Activated naive CD4-positive, alpha-beta T cell treated with anti-CD3 and anti-CD28 coated beads for 36 hours (primary cell): ENCODE measurements at places on chromosomes 11 and 22. TPM values are rescaled to one million over a fixed set of nuclear protein-coding genes. Genes with fewer than 3 reads are reported as not detected.
A peak's percentile ranks its signal among the peaks of the same experiment; 100 is the strongest.

DNA sequence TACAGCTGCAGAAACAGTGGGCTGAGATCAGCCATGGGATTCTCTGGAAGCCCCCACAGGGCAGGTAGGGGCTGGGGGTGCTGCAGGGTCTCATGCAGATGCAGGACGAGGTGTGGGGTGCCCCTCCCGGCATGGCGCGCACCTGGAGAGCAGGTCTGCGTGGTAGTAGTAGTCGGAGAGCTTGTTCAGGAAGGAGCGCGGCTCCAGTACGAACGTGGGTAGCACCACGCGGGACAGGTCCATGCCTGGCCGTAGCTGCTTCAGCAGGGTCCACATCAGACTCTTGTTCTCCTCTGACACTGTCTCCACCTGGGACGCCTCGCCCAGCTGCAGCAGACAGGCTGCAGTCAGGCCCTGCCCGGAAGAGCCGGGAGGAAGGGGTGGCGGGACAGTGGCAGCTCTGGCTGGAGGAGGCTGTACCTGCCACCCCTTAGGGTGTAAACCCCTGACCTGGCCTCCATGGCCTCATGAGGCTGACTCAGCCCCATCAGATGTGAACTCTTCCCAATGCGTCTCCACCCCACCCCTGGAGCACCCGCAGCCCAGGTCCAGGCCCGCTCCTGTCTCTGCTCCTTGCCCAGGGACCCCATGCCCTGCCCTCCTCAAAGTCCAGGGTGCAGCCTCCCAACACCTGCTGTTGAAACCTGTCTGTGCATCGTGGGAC lies 47.0 kb upstream of the CARS1 start:
- no peak for DNase-seq

DNA sequence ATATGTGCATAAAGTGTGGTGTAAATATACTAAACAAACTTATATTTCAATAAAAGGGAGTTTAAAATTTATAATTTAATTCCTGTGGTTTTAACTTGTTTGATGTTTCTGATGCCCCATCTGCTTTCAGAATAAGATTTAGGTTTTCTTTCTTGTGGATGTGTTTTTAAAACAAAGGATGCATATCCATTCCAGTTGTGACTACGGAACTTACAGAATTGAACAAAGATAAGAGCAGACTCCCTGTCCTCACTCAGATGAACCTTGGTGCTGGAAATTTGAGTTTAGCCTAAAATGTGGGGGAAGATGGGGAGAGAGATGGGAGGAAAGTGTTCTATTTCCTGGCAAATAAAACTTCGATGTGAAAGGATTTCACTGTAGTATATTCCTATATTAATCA lies 2.5 kb downstream of the FJX1 start:
- no peak for DNase-seq

DNA sequence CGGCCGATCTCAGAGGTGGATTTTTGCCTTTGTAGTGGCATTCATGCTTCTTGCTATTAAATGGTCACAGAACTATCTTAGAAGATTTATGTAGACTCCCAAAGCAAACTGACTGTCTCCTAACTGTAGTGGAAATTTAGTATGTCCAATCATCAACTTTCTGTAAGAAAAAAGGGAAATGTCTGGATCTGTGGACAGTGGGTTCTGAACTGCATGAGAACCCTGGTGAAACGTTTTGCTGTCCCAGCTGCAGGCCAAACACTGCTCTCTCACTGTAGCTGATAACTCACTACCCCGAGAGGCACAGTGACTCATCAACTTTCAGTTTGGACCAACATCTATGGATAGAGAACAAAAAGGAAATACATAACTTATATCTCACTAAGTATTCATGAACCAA lies 387.1 kb downstream of the SOX6 start:
- no peak for DNase-seq

OR8H1 gene
- not detected for total RNA-seq

DNA sequence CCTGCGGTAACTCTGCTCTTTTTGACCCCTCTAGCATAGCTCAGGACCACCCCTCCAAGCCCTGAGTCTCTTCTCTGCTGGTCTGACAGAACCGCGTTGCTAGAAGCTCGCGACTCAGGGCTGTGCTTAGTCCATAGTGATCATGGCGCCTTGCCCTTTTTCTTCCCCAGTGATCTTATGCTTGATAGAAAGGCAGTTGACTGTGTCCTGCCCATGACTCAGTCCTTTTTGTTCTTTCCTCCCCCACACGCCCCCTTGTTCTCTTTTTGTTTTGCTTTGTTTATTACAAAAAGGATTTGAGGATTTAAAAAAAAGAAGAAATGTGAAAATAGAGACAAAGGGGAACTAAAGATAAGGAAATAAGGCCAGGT lies 17.5 kb downstream of the IL17RA start:
- DNase-seq: no peak

- DNase-seq: no peak
These were observed 85.7 kb downstream of the IGLL5 start for GRCh38 chr22:22973336-22973735.

DNA sequence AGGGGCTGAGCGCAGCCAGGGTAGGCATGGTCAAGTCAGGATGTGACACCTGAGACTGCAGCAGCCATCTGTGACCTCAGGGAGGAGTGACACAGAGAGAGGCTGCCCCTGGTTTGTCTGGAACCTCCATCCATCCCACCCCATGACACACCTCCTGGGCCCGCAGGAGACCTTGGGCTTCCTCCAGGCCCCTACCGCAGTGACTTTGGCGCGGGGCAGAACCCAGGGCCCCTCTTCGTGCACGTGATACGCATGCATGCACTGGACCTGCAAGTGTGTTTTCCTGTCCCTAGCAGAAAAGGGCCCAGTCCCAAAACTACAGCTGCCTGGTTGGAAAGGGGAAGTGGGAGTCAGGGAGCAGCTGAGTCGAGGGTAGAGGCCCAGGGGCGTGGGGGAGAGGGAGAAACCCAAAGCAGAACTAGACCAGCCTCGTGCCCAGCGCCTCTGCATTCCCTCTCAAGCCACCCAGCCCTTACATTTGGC lies 7.9 kb upstream of the CYTH4 start:
- DNase-seq: no peak

- DNase-seq: no peak
These were observed 42.4 kb upstream of the WEE1 start for GRCh38 chr11:9530901-9531625.

BIRC3 gene
- 105 TPM for total RNA-seq

DNA sequence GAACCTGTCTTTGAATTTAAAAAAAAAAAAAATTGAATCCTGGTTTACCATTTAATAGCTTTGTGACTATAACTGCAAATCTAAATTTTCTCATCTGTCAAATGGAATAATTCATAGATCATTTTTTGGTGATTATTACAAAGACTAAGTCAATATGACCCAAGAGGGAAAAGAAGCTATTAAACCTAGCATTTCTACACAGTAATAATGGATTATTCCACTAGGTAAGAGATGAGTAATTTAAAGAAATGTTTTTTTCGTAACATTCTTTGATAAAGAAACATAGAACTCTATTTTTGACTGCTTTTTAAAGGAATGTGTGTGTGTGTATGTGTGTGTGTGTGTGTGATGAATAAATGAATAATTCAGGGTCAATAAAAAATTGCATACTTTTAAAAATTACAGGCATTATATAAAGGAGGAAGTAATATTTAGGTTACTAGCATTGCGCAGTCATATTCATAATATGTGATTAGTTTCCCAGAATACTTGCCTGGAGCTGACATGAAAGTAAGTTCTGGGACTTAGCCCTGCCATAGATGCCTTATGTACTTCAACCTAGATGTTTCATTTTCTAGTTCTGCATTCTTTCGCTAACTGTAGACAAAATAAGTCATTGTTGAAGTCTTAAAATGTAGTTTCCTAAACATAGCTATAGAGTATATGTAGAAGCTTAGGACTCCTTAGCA lies 72.9 kb downstream of the TMEM135 start:
- no peak for DNase-seq

CALCA gene
- total RNA-seq: not detected

DNA sequence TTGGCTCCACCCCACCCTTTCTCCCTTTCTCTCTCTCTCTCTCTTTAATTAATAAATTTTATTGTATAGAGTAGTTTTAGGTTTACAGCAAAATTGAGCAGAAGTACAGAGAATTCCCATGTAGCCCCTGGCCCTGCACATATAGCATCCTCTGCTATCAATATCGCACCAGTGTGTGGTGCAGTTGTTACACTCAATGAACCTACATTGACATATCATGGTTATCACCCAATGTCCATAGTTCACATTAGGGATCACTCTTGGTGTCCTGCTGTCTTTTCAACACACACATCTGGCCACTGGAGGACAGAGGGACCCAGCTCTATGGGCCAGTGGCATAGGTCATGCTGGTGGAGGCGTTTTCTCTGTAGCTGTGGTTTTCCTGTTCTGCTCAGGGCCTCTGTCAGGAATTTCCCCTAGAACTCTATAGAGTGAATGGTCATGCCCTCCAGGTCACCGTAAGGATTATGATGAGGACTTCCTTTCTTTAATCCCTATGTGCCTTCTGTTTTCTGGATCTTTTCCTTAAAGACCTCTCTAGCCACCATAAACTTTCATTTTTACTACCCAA lies 98.2 kb upstream of the NAV2 start:
- DNase-seq: no peak

GRCh38 chr11:76339221-76339620 lies 41.7 kb downstream of the THAP12 start:
- DNase-seq: no peak

- DNase-seq: no peak
These were observed 385.5 kb upstream of the SYN3 start for GRCh38 chr22:33443683-33444082.

DNA sequence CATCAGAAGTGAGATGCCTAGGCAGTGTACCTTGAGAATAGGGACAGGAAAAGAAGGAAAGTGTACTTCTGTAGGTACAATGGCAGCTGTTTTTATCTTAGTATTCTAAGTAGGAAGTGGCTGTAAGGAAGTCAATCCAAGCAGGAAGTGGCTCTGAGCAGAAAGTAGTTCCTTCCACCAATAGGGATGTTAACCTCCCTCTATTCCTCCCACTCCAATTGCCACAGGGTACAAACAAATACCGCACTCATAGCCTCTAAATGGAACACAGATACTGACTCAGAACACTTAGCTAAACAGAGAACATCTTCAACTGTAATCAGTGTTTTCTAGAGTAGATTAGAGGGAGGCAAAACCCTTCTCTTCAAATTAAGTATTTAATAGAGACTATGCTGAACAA lies 10.6 kb downstream of the LRRC55 start:
- DNase-seq: no peak

- DNase-seq: no peak
These were observed 41.8 kb upstream of the DLAT start for GRCh38 chr11:111983187-111983986.

DNA sequence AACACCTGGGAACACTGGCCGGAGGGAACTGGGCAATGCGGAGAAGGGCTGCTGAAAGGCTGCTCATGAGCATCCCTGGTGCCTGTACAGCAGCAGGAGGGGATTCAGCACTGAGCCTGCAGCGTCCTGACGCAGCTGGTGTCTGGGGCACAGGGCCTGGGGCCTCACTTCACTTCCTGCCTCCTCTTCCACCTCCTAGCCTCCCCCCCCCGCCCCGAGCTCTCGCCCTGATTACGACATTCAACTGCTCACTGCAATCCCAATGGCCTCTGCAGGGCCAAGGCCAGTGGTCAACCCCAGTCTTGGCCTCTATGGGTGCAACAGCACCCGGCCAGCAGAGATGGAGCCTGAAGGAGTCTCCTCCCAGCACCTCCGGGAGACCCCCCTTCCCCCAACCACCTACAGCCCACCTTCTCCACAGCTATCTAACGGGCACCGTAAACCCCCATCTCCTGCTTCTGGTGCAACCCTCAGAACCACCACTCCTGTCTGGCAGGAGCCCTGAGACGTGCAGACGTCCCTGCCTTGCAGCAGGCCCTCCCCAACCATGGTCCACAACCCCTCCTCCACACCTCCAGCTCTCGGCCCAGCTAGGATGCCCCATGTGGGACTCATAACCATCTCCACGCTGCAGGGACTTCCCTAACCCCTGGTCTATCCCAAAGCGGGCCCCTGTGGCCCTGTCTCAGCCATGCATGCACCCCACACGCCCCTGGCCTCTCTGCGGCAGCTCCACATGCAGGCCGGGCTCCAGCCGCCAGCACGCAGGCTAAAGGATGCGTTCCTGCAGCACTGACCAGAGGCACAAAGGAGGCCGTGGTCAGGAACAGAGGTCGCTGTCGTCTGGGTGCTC lies 38.2 kb downstream of the BRD1 start:
- peak; percentile 67 for DNase-seq

RIMBP3B gene
- 0.24 TPM for total RNA-seq

BRSK2 gene
- 0.44 TPM for total RNA-seq

GRCh38 chr11:46436113-46436512 lies 44.5 kb upstream of the CHRM4 start:
- DNase-seq: no peak

DNA sequence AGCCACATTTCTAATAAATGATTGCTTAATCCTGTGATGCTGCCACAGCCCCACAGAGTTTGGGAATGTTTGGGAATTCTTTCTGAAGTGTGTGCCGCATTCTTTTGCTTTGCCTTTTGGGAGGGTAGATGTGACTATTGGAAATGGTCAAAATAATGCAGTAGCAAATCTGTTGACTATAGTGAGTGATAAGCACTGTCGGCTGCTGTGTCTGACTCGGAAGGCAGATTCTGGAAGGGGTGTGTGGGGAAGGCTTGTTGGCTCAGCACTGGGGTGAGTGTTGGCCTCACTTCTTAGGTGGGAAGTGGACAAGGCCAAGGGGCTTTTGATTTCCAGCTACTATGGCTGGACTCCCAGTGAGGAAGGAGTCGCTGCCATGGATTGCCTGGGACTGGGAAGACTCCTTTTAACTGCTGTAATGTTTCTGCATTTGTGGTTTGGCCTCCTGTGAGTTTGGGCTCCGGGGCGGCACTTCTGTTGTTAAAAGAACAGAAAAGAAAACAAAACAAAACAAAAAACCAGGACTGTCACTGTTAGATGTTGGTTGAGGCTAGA lies 20.1 kb downstream of the ZBTB16 start:
- no peak for DNase-seq

GRCh38 chr22:37910890-37911672 lies 5.0 kb downstream of the MICALL1 start:
- no peak for DNase-seq

DNA sequence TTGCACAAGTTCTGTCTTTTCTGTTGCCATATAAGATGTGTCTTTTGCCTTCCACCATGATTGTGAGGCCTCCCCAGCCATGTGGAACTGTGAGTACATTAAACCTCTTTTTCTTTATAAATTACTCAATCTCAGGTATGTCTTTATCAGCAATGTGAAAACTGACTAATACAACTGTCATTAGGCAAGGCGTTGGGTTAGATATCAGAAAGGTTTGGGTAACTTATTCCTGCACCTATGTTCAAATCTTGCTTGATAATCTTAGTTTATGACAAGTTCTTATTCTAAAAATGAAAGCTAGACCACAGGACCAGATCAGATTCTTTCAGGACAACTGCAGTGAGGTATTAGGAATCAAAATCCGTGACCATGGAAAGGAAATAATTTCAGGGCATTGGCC lies 160.6 kb upstream of the BDNF start:
- no peak for DNase-seq

FGF19 gene
- total RNA-seq: 0.10 TPM

ACRV1 gene
- total RNA-seq: not detected
